ENCODE measurements at places on chromosomes 1 and 21.

GRCh38 chr1:245578771-245579170, 424.0 kb downstream of the KIF26B start:
- DNase-seq, result no peak

- DNase-seq, result no peak
These were observed 16.4 kb downstream of the TCEANC2 start for GRCh38 chr1:54069791-54070170.

GRCh38 chr1:224182866-224183590, at the start of gene DEGS1:
TSS of gene DEGS1 (plus strand) at chr1:224183240. CDS start at chr1:224183337, 97 bp downstream.
- peak; percentile 76 for DNase-seq

DNA sequence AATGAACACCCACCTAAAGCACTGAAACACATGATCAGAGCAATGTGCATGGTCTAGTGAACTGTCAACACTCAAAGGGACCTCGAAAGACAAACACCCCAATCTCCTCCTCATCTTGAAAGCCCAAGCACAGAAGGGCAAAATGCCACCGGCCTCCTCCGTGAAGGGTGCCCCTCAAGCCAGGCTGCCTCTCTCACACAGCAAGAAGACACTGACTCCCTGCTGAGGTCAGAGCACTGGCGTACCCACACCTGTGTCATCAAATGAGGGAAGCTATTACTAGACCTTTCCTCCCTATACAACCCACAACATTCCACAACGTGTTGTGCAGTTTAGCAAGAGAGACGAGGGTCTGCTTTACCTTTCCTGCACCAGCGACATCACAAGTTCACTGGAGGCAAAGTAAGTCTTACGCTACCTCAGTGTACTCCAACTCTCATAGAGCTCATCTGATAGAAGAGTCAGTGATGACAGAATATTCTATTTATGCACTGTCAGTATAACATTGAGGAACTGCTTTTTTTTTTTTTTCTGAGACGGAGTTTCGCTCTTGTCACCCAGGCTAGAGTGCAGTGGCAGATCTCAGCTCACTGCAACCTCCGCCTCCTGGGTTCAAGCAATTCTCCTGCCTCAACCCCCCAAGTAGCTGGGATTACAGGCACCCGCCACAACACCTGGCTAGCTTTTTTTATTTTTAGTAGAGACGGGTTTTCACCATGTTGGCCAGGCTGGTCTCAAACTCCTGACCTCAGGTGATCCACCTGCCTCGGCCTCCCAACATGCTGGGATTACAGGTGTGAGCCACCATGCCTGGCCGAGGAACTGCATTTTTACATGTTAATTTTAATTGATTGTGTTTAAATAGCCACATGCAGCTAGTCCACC, 3.3 kb downstream of the SH3BP5L start:
- no peak for DNase-seq

DNA sequence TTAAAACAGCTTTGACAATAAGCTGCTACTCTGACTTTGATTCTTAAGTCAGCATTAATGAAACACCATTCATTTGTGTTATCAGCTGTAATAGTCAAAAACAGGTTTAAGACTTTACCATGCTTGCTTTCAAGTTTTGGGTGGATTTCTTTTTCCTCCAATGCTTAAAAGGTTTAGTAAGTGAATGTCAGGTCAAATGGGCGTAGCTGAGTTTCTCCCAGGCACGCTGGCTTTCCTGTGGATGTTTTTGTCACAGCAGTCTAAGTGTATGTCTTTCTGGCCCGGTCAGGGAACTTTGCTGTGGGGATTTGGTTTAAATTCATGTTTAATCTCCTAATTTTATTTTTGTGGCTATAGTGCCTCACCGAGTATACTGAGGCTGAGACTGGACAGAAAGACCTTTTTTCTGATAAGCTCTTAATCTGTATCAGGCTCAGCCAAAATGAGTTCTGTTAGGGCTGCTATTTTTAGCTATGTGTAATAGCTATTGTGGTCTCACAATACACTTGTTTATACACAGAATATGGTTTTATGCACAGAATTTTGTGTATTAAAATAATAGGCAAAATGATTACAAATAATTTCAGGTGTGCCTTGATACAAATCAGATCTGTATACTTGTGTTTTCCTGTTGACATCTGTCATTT, 292.8 kb downstream of the DISC1 start:
- no peak for DNase-seq

- no peak for DNase-seq
These were observed 53.6 kb downstream of the WNT9A start for GRCh38 chr1:227893949-227894721.

DNA sequence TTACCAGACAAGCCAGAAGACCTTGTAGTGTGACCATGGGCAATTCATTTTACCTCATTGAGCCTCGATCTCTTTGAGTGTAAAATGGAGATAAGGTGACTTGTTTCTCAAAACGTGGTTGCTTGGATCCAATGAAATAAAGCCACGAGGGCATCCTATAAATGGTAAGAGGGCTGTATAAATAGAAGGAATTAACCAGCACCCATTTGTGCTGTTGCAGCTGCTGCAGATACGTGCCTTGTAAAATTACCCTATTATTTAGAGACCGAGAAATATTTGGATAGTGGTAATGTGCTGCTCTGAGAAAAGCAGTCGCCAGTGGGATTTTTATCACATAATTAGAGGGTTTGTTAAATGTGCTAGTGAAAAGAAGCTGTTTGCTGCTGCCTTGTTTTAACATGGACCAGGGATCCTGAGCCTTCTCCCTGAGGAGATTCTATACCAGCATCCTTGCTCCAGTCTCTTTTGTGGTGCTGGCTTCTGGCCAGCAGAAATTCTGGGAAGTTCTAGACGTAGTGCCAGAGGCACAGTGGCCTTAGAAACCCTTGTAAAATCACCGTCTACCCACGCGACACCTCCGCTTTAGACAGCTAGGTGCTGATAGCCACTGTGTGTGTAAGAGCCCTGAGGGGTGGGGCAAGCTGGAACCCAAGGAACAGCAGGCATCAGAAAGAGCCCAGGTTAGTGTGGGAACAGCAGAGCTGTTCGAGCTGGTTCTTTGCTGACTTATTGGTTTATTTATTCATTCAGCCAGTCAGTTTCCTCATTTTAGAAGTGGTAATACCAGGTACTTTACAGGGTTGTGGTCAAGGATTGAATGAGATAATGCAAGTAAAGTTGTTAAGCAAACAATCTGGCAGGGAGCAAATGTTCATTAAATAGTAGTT, 137.5 kb downstream of the NOS1AP start:
- DNase-seq, result no peak

DNA sequence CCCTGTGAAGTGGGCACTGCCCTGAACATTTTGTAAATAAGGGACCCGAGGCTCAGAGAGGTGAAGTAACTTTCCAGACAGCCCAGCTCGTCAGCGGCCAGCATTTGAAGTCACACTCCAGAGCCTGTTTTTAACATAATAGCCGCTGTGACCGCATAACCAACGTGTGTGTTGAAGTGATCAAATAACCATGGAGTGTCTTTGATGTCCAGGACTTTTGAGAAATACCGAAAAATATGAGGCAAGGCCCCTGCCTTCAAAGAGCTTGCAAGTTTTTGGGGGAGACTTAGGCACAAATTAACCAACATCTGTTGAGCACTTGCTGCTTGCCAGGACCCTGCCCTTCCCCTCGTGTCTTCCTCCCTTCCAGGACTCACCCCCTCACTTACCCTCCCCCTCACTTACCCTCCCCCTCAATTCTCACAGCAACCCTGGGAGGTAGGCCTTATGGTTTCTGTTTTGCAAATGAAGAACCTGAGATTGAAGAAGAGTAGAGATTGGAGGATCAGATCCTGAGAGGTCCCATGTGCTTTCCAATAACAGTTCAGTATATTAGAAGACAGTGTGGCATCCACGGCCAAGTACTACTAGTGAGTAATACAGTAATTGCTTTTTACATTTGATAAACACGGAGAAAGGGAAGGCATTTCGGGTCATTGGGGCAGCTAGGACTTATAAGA, 1.3 kb upstream of the SLC16A1 start:
- peak; percentile 35 for DNase-seq

DNA sequence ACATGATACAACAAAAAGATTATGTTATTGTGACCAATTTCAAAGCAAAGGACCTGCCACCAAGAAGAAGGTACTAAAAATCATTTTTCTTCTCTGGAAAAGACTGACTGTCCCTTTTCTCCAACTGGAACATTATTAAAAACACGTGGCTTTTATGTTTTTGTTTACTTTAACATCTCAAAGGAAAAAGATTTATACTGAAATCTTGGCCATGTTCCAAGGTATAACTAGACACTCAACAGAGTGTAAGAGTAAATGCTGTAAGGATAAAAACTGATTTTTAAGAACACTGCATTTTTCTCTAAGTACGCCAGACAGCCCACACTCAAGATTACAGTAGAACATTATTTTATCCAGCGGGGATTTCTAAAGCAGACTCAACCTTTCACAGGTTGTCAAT, 62.1 kb downstream of the BRWD1 start:
- no peak for DNase-seq

GRCh38 chr1:151641229-151641628, 29.4 kb downstream of the SNX27 start:
- DNase-seq, result no peak

GRCh38 chr1:161738627-161739287, 10.8 kb upstream of the DUSP12 start:
- peak; percentile 19 for DNase-seq

DNA sequence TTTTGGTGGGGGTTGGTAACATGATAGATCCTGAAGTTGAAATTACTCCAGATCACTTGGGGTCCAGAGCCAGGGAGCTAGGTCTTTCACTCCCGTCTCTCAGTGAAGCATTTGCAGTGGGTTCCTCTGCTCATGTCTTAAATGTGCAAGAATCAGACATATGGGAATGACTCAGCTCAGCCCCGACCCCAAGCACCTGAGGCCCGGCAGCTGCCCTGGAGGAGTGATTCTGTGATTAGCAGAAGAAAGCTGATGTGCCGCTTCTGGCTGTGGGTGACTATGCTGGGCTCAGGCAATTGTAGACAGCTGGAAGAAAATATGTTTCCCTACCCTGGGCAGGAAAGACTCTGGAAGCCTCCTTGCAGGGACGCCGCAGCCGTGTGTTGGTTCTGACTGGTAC, 601.7 kb downstream of the NPHP4 start:
- no peak for DNase-seq

DNA sequence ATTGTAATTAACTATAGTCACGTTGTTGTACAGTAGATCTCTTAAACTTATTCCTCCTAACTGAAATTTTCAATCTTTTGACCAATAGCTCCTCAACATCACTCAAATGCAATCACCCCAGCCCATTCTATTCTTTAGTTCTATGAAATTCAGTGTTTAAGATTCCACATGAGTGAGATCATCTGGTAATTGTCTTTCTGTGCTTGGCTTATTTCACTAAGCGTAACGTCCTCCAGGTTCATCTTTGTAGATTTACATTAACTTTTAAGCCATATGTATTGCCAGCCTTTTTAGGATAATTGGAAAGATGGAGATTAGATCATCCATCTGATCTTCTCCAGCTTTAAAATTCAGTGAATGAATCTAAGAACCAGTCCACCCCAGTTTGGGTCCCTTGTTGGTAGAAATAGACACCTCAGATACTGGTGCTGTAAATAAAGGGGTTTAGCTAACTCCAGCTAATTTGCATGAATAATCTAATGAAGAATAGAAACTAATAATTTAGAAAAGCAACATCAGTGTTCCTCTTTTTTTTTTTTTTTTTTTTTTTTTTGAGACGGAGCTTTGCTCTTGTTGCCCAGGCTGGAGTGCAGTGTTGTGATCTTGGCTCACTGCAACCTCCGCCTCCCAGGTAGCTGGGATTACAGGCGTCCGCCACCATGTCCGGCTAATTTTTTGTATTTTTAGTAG, 7.0 kb downstream of the S100A10 start:
- DNase-seq, result no peak

Data from muscle of arm (tissue), 14 donors.